ENCODE measurements at places on chromosomes 1 and 21.

DNA sequence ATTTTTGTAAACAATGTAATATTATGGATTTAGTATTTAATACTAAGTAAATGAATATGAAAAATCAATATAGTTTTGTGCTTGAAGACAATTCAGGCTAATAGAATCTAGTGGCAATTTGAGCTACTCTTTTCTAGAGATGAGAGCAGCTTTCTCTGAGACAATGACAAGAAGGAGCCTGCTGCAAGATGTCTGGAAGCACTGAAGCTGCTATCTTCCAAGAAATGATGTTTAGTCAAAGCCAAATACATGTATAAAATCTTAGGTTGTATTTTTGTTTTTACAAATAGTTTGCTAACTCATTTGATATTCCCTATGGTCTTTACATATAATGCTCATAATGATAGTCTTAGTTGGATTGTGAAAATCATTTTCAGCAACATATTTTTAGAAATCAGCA, 103.9 kb upstream of the COL24A1 start:
- DNase-seq: no peak

GRCh38 chr1:180081474-180081873, 73.2 kb upstream of the QSOX1 start:
- no peak for DNase-seq

- DNase-seq: peak; percentile 85
Observed at GRCh38 chr1:30378991-30379581, 344.3 kb downstream of the MATN1 start.

- no peak for DNase-seq
Observed at GRCh38 chr1:22539510-22540118, 23.7 kb upstream of the EPHA8 start.

DNA sequence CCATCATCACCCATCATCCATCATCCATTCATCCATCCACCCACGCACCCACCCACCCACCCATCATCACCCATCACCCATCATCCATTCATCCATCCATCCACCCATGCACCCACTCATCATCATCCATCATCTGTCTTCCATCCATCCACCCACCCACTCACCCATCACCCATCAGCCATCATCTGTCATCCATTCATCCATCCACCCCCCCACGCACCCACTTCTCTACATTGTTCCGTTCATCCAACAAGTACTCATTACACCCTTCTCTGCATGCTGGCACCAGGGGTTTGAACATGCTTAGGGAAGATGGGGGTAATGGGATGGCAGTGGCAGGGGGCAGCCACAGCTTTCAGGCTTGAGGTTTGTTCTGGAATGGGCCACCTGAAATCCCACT, 82.1 kb downstream of the ADARB1 start:
- DNase-seq: no peak

All from GM04504 (cell line).